Osteocyte (in vitro differentiated cells): ENCODE measurements at places on chromosomes 3 and 15. TPM values are rescaled to one million over a fixed set of nuclear protein-coding genes. Genes with fewer than 3 reads are reported as not detected.

The PGBD4 gene
- 2.0 TPM in 2 replicates for total RNA-seq

The LSAMP gene
- 3.9 and 4.4 TPM in 2 replicates for total RNA-seq

The USP4 gene
- 42.9 and 44.3 TPM in 2 replicates for total RNA-seq

The THOC7 gene
- total RNA-seq = 55.0 and 59.4 TPM in 2 replicates

The HES1 gene
- total RNA-seq = 41.0 and 51.6 TPM in 2 replicates

The SCN5A gene
- total RNA-seq = not detected in 2 replicates

The ITPR1 gene
- 26.3 and 34.3 TPM in 2 replicates for total RNA-seq

The ARGFX gene
- not detected in 2 replicates for total RNA-seq

The RGMA gene
- 12.4 and 13.7 TPM in 2 replicates for total RNA-seq

The C2CD4B gene
- not detected in 2 replicates for total RNA-seq
